ENCODE measurements at places on chromosomes 16 and 17.
A peak's percentile ranks its signal among the peaks of the same experiment; 100 is the strongest.

DNA sequence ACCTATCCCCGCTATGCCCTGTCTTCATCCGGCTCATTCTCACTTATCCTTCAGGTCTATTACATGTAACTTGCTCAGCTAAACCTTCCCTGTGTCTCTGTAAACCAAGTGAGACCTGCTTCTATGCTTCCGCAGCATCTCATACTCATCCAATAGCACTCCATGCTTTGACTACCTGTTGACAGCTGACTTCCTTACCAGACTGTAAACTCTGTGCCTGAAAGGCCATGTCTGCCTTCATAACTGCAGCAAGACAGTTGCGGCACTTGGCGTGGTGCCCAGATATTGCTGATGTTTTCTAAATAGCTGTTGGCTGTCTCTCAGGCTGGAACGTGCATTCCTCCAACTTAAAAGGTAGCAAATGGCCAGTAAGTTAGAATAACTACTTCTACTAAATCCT lies 1.8 kb upstream of the OR1E1 start:
- no peaks in the 10 kb centered on the region for H3K36me3 ChIP-seq
- no peak overlapping the region for H3K27ac ChIP-seq
- H3K27me3 ChIP-seq, result peaks cover 8% of the 10 kb centered on the region
- no peak for DNase-seq

GRCh38 chr16:51061328-51061727 lies 89.7 kb downstream of the SALL1 start:
- DNase-seq, result no peak
- no peak overlapping the region for H3K27ac ChIP-seq
- no peak overlapping the region for H3K4me3 ChIP-seq
- H3K36me3 ChIP-seq, result no peaks in the 10 kb centered on the region

DNA sequence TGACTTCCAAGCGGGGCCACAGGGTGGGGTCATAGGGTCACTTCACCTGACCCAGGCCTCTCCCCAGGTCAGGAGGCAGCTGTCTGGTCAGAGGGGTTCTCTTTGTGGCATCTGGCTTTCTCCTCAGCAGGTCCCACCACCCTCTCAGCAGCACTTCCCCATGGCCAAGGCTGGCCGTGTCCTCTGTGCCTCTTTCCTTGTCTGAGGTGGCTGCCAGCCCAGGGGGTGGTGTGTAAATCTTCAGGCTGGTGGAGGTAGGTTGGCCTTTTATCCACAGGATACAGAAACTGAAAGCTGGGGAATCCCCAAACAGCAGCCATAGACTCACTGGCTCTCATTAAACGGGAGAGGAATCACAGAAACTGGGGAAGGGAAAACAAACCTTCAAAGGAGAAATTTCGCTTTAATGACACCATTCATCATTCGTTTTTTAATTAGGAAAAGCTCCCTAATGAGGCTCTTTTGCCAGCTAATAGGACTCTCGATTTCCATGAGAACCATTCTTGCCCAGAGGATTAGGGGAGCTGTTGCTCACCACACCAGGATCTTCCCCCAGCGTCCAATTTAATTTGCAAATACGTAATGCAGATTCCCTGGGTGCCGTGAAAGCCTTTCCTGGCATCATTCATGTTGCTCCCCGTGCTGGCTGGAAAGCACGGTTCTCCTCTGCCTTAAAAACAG lies 18.0 kb downstream of the C17orf75 start:
- no peak for DNase-seq
- H3K27ac ChIP-seq, result no peak overlapping the region
- peaks cover 9% of the 10 kb centered on the region for H3K4me1 ChIP-seq

- no peak overlapping the region for H3K27ac ChIP-seq
- H3K36me3 ChIP-seq, result peaks cover 53% of the 10 kb centered on the region
- no peak overlapping the region for H3K4me3 ChIP-seq
- no peak for DNase-seq
Measured at GRCh38 chr17:76011951-76012350, 11.3 kb downstream of the CDK3 start.

DNA sequence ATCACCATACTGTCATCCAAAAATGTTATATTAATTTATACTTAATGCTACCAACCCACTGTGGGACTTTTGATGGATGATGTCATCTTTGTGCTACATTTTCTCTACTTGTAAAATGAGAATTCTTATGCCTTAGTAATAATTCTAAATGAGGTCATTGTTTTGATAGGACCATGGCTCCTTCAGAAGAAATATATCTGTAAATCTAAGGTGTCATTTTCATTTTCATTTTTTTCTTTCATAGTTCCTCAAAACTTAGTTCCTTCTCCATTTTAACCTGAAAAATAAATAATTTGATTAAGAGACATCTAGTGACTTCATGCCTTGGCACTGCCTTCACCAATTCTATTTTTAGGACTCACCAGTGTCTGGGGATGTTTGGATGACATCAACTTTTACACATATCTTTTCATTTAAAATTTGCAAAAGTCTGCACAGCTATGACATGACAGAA lies 48.7 kb downstream of the GPRC5B start:
- no peaks in the 10 kb centered on the region for H3K36me3 ChIP-seq
- no peak overlapping the region for H3K27ac ChIP-seq
- H3K27me3 ChIP-seq, result no peaks in the 10 kb centered on the region
- no peak for DNase-seq
- no peaks in the 10 kb centered on the region for H3K4me1 ChIP-seq

GRCh38 chr16:15972046-15972868 lies 22.8 kb downstream of the ABCC1 start:
- H3K4me1 ChIP-seq, result peaks cover 28% of the 10 kb centered on the region
- H3K27me3 ChIP-seq, result no peaks in the 10 kb centered on the region
- H3K36me3 ChIP-seq, result no peaks in the 10 kb centered on the region
- H3K4me3 ChIP-seq, result no peak overlapping the region
- no peak overlapping the region for H3K27ac ChIP-seq

GRCh38 chr16:81276323-81276722 lies 37.8 kb downstream of the BCO1 start:
- no peak overlapping the region for H3K4me3 ChIP-seq
- peak overlapping the region; percentile 27 for H3K27ac ChIP-seq
- H3K36me3 ChIP-seq, result no peaks in the 10 kb centered on the region

GRCh38 chr16:588639-588888 lies 1.3 kb upstream of the RAB40C start:
- no peaks in the 10 kb centered on the region for H3K36me3 ChIP-seq
- H3K4me3 ChIP-seq, result peak overlapping the region; percentile 84
- H3K27me3 ChIP-seq, result no peaks in the 10 kb centered on the region
- DNase-seq, result no peak

- DNase-seq, result no peak
- H3K4me1 ChIP-seq, result no peaks in the 10 kb centered on the region
- no peaks in the 10 kb centered on the region for H3K27me3 ChIP-seq
- no peak overlapping the region for H3K27ac ChIP-seq
- peaks cover 4% of the 10 kb centered on the region for H3K36me3 ChIP-seq
Measured at GRCh38 chr17:72890711-72891110, 201.8 kb downstream of the SLC39A11 start.

- H3K4me1 ChIP-seq, result peaks cover 12% of the 10 kb centered on the region
- H3K27ac ChIP-seq, result no peak overlapping the region
- peak; percentile 81 for DNase-seq
- H3K36me3 ChIP-seq, result no peaks in the 10 kb centered on the region
- no peaks in the 10 kb centered on the region for H3K27me3 ChIP-seq
Measured at GRCh38 chr17:6913608-6914443, 82.0 kb upstream of the ALOX12 start.

DNA sequence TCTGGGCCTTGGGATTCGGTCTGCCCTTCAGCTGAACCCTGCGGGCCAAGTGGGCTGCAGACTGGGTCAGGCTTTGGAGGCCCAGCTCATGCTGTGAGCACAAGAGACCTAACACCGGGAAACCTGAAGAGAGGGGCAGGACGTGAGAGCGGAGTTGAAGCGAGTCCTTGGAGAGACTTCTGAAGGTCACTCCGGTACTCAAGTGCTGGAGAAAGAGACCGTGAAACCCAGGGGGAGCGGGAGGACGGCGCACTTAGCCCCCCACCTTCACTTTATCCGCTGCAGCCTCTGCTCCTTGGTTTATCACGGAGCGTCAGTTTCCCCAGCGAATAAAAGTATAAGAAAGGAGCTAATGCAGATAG lies 361 bp downstream of the UQCRC2 start:
- peak overlapping the region; percentile 76 for H3K4me3 ChIP-seq
- peaks cover 42% of the 10 kb centered on the region for H3K4me1 ChIP-seq
- peak overlapping the region; percentile 97 for H3K27ac ChIP-seq

GRCh38 chr16:48684148-48684547 lies 74.2 kb upstream of the N4BP1 start:
- H3K27ac ChIP-seq, result no peak overlapping the region
- no peaks in the 10 kb centered on the region for H3K4me1 ChIP-seq
- no peak overlapping the region for H3K4me3 ChIP-seq
- H3K36me3 ChIP-seq, result no peaks in the 10 kb centered on the region

DNA sequence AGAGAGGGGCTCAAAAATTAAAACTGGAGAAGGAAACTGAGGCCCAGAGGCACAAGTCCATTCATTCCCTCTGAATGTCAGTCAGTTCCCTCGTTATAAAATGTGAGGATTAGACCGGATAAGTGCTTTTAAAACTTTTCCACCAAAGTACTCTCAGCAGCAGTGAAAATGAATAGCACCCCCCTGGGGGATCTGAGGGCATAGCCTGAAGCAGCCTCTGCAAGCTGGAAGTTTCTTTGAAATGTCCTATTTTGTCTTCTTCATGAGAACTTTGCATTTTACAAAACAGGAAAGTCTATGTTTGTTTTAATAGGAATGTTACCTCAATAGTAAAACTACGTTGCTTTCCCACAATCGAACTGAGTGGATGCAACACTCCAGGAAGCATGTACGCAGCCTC lies 273.0 kb downstream of the CEP112 start:
- peaks cover 9% of the 10 kb centered on the region for H3K4me1 ChIP-seq
- no peaks in the 10 kb centered on the region for H3K27me3 ChIP-seq
- peak overlapping the region; percentile 0 for H3K27ac ChIP-seq
- DNase-seq, result no peak
- H3K4me3 ChIP-seq, result no peak overlapping the region

- peaks cover 5% of the 10 kb centered on the region for H3K4me1 ChIP-seq
- no peak overlapping the region for H3K4me3 ChIP-seq
- H3K27ac ChIP-seq, result no peak overlapping the region
- DNase-seq, result no peak
- H3K36me3 ChIP-seq, result no peaks in the 10 kb centered on the region
Measured at GRCh38 chr17:281365-281999, 71.1 kb downstream of the RPH3AL start.

DNA sequence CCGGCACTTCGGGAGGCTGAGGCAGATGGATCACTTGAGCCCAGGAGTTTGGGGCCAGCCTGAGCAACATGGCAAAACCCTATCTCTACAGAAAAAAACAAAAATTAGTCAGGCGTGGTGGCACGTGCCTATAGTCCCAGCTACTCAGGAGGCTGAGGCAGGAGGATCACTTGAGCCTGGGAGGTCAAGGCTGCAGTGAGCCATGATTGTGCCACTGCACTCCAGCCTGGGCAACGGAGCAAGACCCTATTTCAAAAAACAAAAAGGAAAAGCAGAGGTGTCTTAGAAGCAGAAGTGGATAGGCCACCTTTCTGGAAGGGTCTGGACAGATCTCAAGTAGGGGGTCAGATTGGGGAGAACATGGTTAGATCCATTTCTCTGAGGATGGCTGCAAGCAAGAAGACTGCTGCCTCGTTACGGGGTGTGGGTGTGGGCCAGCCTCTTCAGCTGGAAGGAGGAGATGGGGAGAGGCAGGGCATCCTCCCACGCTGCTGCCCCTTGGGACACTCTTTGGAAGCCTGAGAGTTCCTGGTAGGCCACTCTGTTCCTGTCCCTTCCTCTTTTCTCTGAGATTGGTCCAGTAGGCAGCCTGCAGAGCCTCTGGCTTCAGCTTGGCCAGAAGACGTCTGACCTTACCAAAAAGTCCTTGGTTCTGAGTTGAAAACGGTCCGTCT lies 208.0 kb downstream of the MSI2 start:
- no peak overlapping the region for H3K4me3 ChIP-seq
- no peaks in the 10 kb centered on the region for H3K36me3 ChIP-seq
- H3K27ac ChIP-seq, result no peak overlapping the region
- no peaks in the 10 kb centered on the region for H3K27me3 ChIP-seq
- DNase-seq, result no peak
- no peaks in the 10 kb centered on the region for H3K4me1 ChIP-seq

GRCh38 chr17:17737961-17738894 lies 57.0 kb downstream of the RAI1 start:
- H3K36me3 ChIP-seq, result no peaks in the 10 kb centered on the region
- H3K27me3 ChIP-seq, result no peaks in the 10 kb centered on the region
- H3K4me1 ChIP-seq, result peaks cover 72% of the 10 kb centered on the region
- no peak overlapping the region for H3K4me3 ChIP-seq
- peak overlapping the region; percentile 83 for H3K27ac ChIP-seq

DNA sequence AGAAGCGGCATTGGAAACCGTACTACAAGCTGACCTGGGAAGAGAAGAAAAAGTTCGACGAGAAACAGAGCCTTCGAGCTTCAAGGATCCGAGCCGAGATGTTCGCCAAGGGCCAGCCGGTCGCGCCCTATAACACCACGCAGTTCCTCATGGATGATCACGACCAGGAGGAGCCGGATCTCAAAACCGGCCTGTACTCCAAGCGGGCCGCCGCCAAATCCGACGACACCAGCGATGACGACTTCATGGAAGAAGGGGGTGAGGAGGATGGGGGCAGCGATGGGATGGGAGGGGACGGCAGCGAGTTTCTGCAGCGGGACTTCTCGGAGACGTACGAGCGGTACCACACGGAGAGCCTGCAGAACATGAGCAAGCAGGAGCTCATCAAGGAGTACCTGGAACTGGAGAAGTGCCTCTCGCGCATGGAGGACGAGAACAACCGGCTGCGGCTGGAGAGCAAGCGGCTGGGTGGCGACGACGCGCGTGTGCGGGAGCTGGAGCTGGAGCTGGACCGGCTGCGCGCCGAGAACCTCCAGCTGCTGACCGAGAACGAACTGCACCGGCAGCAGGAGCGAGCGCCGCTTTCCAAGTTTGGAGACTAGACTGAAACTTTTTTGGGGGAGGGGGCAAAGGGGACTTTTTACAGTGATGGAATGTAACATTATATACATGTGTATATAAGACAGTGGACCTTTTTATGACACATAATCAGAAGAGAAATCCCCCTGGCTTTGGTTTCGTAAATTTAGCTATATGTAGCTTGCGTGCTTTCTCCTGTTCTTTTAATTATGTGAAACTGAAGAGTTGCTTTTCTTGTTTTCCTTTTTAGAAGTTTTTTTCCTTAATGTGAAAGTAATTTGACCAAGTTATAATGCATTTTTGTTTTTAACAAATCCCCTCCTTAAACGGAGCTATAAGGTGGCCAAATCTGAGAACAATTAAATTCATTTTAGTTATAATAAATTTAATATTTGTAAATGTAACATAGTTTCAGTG lies 1.7 kb downstream of the HEXIM1 start:
- peaks cover 57% of the 10 kb centered on the region for H3K4me1 ChIP-seq
- H3K36me3 ChIP-seq, result no peaks in the 10 kb centered on the region
- DNase-seq, result peak; percentile 90
- peak overlapping the region; percentile 76 for H3K4me3 ChIP-seq
- H3K27me3 ChIP-seq, result no peaks in the 10 kb centered on the region
